ENCODE measurements at places on chromosomes 7 and 10.

GRCh38 chr7:131610007-131610406 lies 53.6 kb upstream of the PODXL start:
- no peak for DNase-seq

GRCh38 chr7:149087376-149087775 lies 3.1 kb downstream of the ZNF786 start:
- no peak for DNase-seq

DNA sequence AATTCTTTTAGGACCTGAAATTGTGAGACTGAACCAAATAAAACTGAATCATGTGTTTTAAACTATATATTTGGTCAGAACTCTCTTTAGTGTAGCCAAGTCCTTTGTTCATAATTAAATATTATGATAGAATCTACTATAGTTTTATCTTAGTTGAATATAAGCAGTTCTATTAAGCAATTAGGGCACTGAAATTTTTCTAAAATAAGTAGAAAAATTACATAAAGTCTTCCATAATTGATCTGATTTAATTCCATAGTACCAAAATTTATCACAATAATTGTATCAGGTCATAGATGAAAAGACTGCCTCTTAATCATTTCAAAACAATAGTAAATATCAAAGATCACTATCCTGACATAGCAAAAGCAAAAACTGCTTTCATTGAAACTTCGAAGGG lies 90.1 kb upstream of the BET1 start:
- DNase-seq: no peak

DNA sequence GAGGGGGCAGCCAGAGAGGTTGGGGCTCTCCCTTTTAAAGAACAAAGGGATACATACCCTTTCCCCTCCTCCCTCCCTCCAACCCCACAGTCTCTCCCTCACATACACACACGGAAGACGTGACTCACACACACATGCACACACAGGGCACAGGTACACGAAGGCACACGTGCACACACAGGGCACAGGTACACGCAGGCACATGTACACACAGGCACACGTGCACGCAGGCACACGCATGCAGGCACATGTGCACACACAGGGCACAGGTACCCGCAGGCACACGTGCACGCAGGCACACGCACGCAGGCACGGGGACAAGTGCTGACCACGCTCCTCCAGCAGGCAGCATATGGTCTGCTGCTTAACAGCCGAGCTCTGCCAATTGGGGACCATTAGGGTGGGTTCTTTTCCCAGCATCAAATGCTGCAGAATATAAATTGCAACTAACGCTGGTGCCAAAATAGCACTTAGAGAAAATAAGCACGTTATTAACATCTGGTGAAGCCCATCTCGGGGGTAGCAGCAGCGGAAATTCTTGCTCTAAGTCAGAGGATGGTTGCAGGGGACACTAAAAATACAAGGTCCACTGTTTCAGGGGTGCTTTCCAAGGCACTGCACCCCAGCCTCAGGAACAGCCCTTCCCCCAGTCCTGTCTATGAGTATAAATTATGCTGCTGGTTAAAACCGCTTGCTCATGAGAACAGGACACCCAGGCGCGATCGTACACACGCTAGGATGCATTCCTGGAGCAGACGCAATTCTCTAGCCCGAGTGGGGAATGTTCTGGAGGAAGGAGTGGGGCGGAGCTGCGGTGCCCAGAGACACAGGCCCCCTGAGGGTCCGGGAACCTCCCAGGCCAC lies 55.2 kb upstream of the TNRC18 start:
- DNase-seq: no peak

GRCh38 chr7:11605749-11606148 lies 226.2 kb downstream of the THSD7A start:
- DNase-seq: no peak

GRCh38 chr7:19749658-19750057 lies 23.8 kb downstream of the TMEM196 start:
- no peak for DNase-seq

DNA sequence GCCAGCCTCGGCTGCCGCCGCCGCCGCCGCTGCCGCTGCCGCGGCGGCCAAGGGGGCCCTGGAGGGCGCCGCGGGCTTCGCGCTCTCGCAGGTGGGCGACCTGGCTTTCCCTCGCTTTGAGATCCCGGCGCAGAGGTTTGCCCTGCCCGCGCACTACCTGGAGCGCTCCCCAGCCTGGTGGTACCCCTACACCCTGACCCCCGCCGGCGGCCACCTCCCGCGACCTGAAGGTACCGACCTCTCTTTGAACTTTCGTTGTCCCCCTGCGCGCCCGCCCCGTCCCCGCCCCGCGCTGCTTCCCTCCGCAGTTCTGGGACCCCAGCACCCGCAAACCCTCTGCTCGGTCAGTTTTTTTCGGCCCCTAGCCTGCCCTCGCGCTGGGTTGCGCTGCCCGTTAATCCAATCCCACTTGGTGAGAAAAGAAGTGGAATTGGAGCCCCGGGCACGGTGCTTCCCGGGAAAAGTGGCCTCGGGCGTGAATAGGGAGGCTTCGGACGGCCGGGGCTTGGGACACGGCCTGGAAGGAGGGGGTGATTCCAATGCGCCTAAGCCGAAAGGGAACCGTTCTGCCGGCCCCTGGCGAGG lies 543 bp downstream of the HMX3 start:
- DNase-seq: no peak
